Colonic mucosa (tissue), 4 donors: ENCODE measurements at places on chromosomes 7 and 10. TPM values are rescaled to one million over a fixed set of nuclear protein-coding genes. Genes with fewer than 3 reads are reported as not detected.

- peaks cover 13% of the 10 kb centered on the region for H3K27me3 ChIP-seq
- peak overlapping the region; percentile 92 for H3K27ac ChIP-seq
- H3K36me3 ChIP-seq, result peaks cover 13% of the 10 kb centered on the region
- no peak for DNase-seq
Observed at GRCh38 chr7:100890653-100891567, 1.4 kb upstream of the UFSP1 start.

- H3K4me3 ChIP-seq, result no peak overlapping the region
- H3K27me3 ChIP-seq, result no peaks in the 10 kb centered on the region
Observed at GRCh38 chr7:87920578-87920977, 13.5 kb upstream of the ADAM22 start.

DNA sequence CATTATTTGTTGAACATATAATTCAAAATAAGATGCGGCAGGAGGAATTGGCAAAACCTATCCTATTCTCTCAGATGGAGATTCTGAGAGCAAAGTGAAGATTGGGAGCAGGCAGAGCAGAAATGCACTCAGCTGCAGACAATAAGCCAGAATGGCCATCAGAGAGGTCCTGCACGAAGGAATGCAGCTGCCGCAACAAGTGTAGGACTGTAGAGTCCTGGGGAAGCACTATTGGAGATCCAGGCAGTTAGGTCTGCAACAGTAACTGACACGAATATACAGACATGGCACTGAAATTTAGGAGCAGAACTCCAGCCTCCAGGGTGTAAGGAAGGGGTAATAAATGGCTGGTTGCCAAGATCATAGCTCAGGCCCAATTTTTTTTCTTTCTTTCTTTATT lies 10.4 kb upstream of the COL1A2 start:
- no peak overlapping the region for H3K4me3 ChIP-seq
- DNase-seq, result no peak
- H3K27me3 ChIP-seq, result no peaks in the 10 kb centered on the region
- H3K4me1 ChIP-seq, result no peaks in the 10 kb centered on the region

TMUB1 gene
- total RNA-seq, result 73.4 TPM

DNA sequence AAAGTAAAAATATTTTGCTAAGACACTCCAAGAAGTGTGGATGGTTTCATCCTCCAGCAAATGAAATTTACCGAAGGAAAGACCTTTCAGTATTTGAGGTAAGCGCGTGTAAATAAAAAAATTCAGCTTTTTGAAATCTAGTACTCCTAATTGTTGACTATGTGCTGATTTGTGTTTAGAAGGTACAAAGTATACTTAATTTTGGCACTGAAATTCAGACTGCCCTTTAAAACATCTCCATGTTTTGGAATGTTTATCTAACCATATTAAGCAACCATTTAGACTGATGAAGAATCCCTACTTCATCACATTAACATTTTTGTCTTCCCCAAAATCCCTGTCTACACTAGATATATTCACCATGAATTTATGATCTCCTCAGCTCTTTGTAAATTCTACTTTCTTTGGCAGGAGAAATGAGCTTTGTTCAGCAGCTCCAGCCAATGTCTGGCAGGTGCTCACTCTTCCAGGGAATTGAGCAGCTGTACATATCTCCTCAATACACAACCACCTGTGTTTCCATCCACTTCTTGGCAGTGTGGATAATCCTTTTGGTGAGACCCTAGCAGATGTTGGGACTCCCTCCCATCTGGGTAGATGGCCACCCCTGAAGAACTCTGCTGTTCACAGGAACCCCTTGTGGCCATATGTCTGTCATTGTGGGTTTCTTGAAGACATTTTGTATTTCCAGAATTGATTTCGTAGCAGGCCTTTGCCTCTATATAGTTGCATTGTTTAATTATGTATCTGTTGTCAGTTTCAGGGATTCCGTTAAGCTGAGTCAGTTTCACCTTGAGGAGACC lies 129.4 kb upstream of the SAMD8 start:
- H3K4me3 ChIP-seq, result no peak overlapping the region
- H3K27ac ChIP-seq, result no peak overlapping the region
- no peaks in the 10 kb centered on the region for H3K36me3 ChIP-seq
- no peak for DNase-seq
- H3K27me3 ChIP-seq, result no peaks in the 10 kb centered on the region

FBXO24 gene
- total RNA-seq, result 1.8 TPM

- H3K4me3 ChIP-seq, result no peak overlapping the region
- no peak overlapping the region for H3K27ac ChIP-seq
- H3K36me3 ChIP-seq, result no peaks in the 10 kb centered on the region
- H3K27me3 ChIP-seq, result no peaks in the 10 kb centered on the region
- no peaks in the 10 kb centered on the region for H3K4me1 ChIP-seq
Observed at GRCh38 chr7:155234158-155234492, 63.6 kb upstream of the INSIG1 start.

ARHGAP12 gene
- total RNA-seq, result 43.9 TPM

GRCh38 chr7:116837586-116837985 lies 24.8 kb upstream of the CAPZA2 start:
- H3K36me3 ChIP-seq, result no peaks in the 10 kb centered on the region
- no peaks in the 10 kb centered on the region for H3K4me1 ChIP-seq
- no peak for DNase-seq
- H3K4me3 ChIP-seq, result no peak overlapping the region
- H3K27me3 ChIP-seq, result no peaks in the 10 kb centered on the region
- no peak overlapping the region for H3K27ac ChIP-seq

DNA sequence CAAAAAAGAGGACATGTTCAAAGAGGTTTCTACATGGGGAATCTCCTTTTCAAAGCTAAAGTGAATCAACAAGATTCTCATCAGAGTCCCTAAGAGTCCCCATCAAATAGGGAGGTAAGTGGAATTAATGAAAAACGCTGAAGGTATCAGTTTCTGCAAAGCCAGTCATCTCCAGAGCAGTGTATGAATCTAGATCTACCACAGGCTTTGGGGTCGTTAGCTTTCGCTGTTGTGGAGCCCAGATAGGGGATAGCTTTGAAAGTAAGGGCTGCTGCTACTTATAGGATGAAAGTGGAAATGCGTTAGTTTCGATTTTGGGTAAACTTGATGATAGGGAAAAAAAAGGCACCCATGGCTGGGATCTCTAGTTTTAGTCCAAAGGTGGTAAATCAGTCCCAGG lies 748.4 kb downstream of the LRMDA start:
- no peak overlapping the region for H3K27ac ChIP-seq
- no peaks in the 10 kb centered on the region for H3K36me3 ChIP-seq
- DNase-seq, result no peak
- no peaks in the 10 kb centered on the region for H3K4me1 ChIP-seq
- H3K27me3 ChIP-seq, result no peaks in the 10 kb centered on the region

GRCh38 chr10:110022716-110023504 lies 15.1 kb downstream of the ADD3 start:
- DNase-seq, result no peak
- no peaks in the 10 kb centered on the region for H3K27me3 ChIP-seq
- no peak overlapping the region for H3K4me3 ChIP-seq

LBX1 gene
- total RNA-seq, result not detected

HTR7 gene
- total RNA-seq, result 0.07 TPM

- no peaks in the 10 kb centered on the region for H3K36me3 ChIP-seq
- peak within 1 kb of the TSS; percentile 69 for H3K4me3 ChIP-seq
- H3K27me3 ChIP-seq, result no peaks in the 10 kb centered on the region
Observed at GRCh38 chr10:75111365-75111906, at the start of gene SAMD8. Gene SAMD8 (plus strand): TSS chr10:75111656. CDS start chr10:75150529, 38,873 bp downstream.

- H3K36me3 ChIP-seq, result no peaks in the 10 kb centered on the region
- H3K27ac ChIP-seq, result peak overlapping the region; percentile 85
- peaks cover 4% of the 10 kb centered on the region for H3K4me1 ChIP-seq
Observed at GRCh38 chr7:104971290-104972071, 42.5 kb upstream of the KMT2E start.

EPC1 gene
- total RNA-seq, result 30.9 TPM

- no peaks in the 10 kb centered on the region for H3K27me3 ChIP-seq
- DNase-seq, result peak; percentile 42
Observed at GRCh38 chr10:688312-689120, 952 bp downstream of the DIP2C start.

GRCh38 chr10:118955951-118956801 lies 73.3 kb upstream of the NANOS1 start:
- no peaks in the 10 kb centered on the region for H3K27me3 ChIP-seq
- no peak overlapping the region for H3K27ac ChIP-seq
- no peak for DNase-seq
- H3K4me1 ChIP-seq, result no peaks in the 10 kb centered on the region
- H3K36me3 ChIP-seq, result no peaks in the 10 kb centered on the region

DNA sequence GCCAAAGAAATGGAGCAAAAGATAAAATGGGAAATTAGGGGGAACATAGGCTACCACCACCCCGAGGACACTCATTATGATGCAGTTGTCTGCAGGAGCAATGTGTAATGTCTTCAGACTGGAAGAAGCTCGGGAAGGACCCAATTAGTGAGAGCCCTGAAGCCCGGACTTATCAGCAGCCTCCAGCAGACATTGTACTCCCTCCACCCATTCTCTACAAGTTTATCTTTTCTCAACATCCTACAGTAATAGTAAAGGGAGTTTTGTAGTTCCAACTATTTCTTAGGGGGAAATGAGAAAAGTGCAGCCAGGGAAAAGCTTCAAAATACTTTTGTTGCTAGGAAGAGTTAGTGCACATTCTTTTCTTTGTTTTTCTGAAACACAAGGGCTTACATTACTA lies 657.3 kb upstream of the COBL start:
- no peaks in the 10 kb centered on the region for H3K27me3 ChIP-seq
- H3K27ac ChIP-seq, result no peak overlapping the region
- no peak overlapping the region for H3K4me3 ChIP-seq

DNA sequence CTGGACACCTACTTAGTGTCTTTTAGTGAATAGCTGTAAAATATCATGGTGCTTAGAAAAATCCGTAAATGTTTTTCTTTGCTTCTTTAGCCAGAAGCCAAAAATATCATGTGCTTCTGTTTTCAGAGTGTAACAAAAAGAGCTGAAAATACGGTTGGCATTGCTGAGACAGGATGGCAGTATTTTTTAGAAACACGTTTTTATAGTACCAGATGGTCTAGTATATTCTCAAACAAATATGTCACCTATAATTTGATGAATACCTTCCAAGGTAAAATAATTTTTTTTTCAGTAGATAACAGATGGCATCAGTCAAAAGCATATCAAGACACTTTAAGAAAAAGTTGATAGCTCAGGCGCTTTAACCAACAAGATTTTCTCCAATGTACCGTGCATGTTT lies 326.6 kb downstream of the PHF14 start:
- H3K27ac ChIP-seq, result no peak overlapping the region
- no peaks in the 10 kb centered on the region for H3K36me3 ChIP-seq
- H3K27me3 ChIP-seq, result no peaks in the 10 kb centered on the region
- H3K4me3 ChIP-seq, result no peak overlapping the region

SPDYE6 gene
- total RNA-seq, result not detected

GRCh38 chr7:26093023-26093422 lies 59.0 kb upstream of the NFE2L3 start:
- no peaks in the 10 kb centered on the region for H3K27me3 ChIP-seq
- no peak overlapping the region for H3K27ac ChIP-seq
- no peak for DNase-seq
- H3K36me3 ChIP-seq, result no peaks in the 10 kb centered on the region

GRCh38 chr10:121572859-121573537 lies 25.2 kb downstream of the FGFR2 start:
- no peaks in the 10 kb centered on the region for H3K36me3 ChIP-seq
- peak overlapping the region; percentile 30 for H3K27ac ChIP-seq
- H3K4me3 ChIP-seq, result no peak overlapping the region
- H3K4me1 ChIP-seq, result no peaks in the 10 kb centered on the region
- DNase-seq, result peak; percentile 58

SYT15 gene
- total RNA-seq, result 0.62 TPM
